Stimulated activated CD8-positive, alpha-beta memory T cell treated with anti-CD3 and anti-CD28 coated beads, Interleukin-15, amount 100 ng/mL, for 4 hours (primary cell): ENCODE measurements at places on chromosomes 5 and 9.

- no peak for DNase-seq
Observed at GRCh38 chr5:170573114-170573513, 69.3 kb downstream of the KCNIP1 start.

DNA sequence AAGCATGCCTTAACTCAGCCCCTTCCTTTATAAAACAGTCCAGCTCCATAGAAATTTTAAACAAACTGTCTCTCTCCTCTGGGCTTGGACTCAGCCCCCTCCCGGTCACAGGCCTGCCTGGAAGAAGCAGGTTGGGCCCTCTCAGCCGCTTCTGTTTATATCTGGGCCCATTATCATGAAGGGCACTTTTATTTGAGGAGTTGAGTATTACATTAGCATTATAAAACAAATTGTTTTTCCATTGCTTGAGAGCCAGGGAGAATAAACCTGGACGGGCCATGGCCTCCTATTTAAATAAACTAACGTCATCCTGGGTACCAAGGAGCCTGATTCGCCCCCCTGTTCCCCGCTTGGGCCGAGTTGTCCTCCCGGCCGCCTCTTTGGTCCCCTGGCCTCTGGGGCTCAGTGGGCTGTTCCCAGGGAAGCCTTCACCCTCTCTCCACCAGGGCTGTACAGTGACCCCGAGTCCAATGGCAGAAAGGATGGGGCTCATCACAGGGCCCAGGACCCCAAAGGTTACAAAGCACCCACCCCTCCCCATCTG lies 13.2 kb downstream of the IRX2 start:
- DNase-seq: no peak

- no peak for DNase-seq
Observed at GRCh38 chr9:9791611-9792010, 821.2 kb downstream of the PTPRD start.

DNA sequence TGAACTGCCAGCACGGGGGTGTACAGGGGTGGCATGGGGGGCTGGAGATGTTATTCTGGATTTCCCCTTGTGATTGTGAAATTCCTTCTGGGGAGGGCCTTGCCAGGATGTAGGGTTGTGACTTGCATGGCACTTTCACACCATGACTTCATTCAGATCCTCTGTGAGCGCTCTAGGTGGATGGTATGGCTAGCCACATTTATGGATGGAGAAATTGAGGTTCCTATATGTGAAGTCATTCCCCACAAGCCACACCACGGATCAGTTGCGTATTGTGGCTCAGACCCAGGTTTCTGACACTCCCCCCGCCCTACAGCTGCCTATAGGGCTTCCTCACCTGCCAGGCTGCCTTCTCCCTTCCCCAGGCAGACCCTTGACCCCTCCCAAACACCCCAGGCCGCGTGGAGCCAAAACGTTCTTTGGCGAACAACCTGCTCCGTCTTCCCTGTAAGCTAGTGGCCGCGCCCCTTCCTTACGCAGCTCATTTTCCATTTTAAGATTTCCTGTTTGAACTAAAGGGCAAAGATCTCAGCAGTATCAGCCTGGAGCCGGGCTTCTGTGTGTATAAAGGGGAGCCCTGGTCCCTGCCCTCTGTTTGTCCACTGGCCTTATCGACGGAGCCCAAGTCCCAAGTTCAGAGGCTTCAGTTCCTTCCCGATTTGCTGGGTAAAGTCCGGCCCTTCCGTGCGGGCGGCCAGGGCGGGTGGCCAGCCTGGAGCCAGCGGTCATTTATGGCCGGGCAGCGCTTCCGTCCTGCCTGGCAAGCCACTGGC lies 97.8 kb upstream of the KLF4 start:
- no peak for DNase-seq

DNA sequence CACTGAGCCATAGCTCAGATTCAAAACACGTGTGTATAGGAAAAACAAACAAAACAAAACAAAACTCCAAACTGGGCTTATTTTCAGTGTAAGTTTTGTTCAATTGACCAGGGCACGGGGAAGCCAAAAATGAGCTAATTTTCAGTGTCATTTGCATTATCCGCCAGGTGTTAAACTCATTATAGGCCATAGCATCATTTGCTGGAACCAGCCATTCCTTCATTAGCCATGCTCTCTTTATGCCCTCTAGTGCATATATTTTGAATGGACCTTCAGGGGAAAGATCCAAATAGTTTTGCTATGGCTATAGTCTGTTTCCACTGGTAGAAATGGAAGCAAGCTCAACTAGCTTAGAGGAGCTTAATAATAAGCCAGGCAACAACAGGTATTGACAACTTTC lies 1205.2 kb upstream of the DMAC1 start:
- DNase-seq: no peak

GRCh38 chr9:102985162-102985895 lies 9.8 kb upstream of the CYLC2 start:
- no peak for DNase-seq

DNA sequence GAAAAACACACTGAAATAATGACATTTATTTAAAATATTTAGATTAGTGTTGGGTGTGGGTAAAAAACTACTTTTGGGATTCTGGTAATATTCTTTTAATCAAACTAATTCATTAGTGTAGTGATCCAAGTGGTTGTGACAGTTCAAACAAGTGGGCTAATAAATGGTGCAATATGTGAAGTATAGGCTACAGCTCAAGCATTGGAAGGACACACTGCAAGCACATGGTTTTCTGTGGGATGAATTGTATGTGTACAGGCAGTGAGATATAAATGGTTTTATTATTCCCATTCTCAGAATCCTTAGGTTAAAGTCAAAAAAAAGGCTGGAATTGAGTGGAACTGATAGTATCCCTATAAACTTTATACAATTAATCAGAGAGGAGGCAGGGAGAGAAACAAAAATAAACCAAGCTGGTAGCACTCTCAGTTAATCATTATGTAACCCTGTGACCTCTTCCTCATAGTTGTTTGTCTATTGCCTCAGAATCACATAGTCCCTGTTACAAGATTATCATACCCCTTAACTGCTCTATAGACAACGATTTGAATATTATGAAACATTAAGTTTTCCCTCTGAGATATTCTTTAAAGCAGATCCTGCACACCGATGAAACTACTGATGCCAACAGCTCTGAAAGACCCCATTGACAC lies 1755.4 kb upstream of the ACO1 start:
- DNase-seq: no peak

GRCh38 chr5:41788941-41789368 lies 81.3 kb downstream of the OXCT1 start:
- no peak for DNase-seq

- DNase-seq: no peak
Observed at GRCh38 chr5:129020683-129021082, 55.4 kb downstream of the SLC27A6 start.

- no peak for DNase-seq
Observed at GRCh38 chr9:89706731-89707191, 101.9 kb downstream of the GADD45G start.

DNA sequence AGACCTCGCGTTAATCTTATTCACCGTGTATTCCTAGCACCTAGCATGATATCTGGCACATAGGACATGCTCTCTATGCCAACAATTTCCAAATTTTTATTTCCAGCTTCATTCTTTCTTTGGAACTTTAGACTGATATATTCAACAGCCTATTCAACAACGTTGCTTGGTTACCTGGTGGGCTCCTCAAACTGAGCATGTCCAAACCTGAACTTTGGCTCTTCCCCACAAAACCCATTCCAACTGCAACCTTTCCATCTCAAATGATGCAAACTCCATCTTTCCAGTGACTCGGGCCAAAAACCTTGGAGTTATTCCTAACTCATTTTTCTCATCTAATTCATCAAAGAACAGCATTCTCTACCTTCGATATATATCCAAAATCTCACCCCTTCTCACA lies 525.2 kb downstream of the AGTPBP1 start:
- no peak for DNase-seq

DNA sequence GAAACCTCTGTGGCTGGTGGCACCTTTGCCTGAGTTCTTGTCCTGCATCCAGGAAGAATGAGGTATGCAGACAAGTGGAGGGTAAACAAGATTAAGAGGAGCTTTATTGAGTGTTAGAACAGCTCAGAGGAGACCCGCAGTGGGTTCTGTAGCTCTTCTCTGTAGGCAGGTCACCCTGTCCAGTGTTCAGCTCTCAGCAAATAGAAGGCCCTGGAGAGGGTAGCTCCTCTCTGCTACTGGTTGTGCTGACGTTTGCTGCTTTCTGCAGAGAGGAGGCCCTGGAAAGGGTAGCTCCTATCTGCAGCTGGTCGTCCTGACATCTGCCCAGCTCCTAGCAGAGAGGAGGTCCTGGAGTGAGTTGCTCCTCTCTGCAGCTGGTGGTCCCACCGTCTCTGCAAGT lies 96.8 kb upstream of the CCDC112 start:
- no peak for DNase-seq

- DNase-seq: no peak
Observed at GRCh38 chr5:145701404-145701803, 133.7 kb downstream of the PRELID2 start.

DNA sequence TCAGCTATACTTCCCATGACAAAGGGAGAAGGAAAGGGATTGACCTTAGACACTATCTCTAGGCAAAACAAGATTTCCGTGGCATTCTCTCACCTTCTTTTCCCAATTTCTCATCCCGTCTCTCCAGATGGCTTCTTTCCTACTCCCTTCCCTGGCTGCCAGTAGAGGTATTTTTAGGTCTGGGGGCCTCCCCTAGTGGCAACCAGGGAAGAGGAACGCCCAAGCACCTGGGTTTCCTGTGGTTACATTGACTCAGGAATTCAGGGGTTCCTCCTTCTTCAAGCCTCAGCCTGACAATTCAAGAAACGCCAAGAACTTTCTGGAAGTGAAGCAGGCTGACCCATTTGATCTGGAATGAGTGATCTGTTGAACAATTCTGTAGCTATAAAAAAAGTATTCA lies 111.5 kb upstream of the OSMR start:
- no peak for DNase-seq

- no peak for DNase-seq
Observed at GRCh38 chr9:109806506-109807115, 26.6 kb downstream of the PALM2AKAP2 start.

DNA sequence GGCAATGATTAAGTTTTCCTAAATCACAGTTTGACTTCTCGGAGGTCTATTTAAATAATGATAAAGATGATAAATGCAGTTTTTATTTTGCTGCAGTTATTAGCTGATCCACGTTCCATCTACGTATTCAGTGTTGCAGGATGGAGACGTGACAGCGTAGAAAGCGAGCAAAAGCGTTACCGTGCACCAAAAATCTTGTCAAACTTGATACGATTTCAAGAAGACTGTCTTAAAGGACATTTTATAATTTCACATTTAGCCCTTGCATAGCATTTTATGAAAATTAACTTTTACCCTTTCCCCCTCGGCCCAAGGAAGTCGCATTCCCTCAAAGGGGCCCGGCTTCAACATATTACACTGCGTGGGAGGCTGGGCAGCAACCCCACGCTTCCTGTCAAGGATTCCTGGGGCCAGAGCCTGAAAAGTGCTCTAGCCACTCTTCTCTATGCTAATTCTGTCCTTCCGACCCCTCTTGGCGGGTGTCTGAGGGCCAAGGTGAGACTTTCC lies 7.1 kb upstream of the PURA start:
- DNase-seq: no peak

DNA sequence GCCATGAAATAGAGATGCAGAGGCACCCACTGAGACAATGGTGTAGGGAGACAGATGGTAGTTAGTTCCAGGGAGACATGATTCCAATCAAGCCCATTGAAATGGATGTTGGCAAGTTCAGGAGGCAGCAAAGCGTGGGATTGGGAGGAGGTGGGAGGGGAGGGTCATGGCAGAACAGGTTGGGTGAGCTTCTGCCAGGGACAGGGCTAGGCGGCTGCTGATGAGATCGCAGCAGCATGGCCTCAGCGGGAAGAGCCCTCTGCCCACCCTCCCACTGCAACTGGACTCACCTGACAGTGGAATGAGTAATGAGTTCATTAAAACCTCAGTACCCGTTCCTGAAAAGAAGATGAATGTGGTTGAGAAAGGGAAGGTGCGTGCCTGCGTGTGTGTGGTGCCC lies 418.2 kb downstream of the CDK5RAP2 start:
- DNase-seq: no peak

GRCh38 chr5:122730037-122730436 lies 44.8 kb upstream of the SNX2 start:
- no peak for DNase-seq

DNA sequence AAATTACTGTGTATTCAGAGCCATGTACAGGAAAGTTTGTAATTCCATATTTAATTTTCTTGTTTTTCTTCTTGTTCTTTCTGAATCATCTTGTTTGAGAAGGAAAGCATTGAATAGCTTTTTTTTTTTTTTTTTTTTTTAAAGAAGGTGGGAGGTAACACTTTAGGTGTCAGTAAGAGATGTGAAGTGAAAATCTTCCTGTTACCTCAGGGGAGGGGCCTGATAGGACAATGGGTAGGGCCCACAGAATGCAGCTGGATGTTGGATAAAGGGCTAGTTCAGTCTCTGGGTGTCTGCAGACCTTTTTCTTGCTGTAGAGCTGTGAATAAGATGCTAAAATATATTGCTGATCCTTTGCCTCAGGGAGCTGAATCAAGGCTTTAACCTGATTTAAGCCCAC lies 317.4 kb downstream of the MAN2A1 start:
- no peak for DNase-seq

DNA sequence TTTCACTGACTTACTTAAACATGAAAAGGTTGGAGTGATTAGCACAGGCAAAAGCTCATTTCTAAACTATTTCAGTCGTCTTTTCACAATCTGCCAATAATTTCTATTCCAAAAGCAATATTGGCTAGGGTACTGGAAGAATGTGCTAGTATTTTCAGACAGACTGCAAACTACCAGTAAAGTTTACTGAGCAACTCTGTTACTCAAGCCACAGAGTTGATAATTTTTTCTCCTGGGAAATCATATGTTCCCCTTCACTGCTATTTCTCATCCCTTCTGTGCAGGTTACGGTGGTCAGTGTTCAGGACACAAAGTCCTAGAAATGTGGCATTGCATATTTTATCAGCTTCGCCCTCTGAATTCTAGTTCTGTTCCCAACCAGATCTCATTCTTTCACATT lies 343.3 kb upstream of the TNC start:
- no peak for DNase-seq

DNA sequence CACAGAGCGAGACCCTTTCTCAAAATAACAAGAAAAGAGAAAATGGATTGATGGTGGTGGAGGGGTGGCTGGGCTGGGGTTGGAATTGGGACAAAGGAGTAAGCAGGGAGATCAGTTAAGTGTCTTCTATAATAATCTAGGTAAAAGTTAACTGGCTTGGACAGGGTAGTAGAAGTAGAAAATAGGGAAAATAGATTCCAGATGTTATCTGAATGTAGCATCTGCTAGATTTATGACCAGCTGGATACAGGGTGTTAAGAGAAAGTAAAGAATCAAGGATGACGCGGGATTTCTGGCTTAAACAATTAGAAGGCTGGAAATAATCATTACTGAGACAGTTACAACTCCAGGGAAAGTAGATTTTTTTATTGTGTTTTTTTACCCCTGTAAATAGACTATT lies 13.0 kb downstream of the PPP6C start:
- no peak for DNase-seq

- DNase-seq: no peak
Observed at GRCh38 chr9:69012696-69013381, 1.1 kb downstream of the PRKACG start.

GRCh38 chr5:93281980-93282772 lies 298.8 kb downstream of the NR2F1-AS1 start:
- no peak for DNase-seq
